ENCODE measurements at places on chromosomes 16 and 17.

DNA sequence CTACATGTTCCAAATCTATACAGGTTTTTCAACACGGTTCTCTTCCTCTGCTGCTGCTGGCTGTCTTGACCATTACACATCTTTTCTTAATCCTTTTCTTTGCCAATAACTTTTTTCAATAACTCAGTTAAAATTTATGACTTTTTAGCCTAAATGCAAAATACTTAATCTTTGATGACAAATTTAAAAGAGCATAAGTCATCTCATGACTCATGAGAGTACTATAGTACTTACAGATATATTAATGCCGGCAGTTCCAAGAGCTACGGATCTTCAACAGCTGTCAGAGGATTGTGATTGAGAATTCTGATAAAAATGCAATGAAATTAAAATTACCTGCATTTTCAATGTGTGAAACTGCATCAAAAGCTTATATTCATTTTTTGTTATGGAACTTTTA lies 105.5 kb downstream of the KPNA2 start:
- DNase-seq = no peak

- DNase-seq = no peak
These were observed at the start of gene HSPB9 for GRCh38 chr17:42122371-42123303. TSS of gene HSPB9 (plus strand) at chr17:42122804. CDS start at chr17:42122851, 47 bp downstream.

DNA sequence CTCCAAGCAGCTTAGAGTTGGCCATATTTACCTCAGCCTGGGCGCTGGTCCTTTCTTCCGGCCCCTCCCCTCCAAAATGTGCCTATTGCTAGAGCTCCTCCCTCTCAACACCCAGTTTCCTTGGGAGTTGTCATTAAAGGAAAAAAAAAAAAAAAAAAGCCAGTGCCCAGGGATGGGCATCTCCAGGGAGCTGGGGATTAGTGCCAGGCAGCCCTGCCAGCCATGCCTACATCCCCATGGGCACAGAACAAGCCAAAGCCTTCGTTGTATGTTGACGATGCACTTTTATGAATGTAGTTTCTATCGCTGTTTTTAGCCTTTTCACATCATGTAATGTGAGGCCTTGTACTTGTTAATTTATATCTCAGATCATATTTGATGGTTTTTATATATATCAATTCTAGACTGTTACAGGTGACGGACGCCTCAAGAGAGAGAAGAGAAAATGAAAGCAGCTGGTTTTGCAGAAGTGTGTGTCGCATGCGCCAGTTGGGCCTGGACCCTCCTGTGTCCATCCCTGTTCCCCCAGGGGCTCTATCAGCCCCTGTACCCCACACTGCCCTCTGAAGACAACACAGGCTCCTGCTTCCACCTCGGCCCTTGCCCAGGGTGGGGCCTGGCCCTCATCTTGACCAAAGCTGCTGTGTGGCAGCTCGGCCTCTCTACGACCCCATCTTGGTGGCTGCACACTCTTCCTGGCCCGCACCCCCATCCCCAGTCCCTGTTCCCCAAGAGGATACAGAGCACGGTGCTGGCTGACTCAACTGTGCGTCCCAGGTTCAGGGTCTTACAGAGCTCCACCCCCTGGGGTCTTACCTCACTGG lies 4.8 kb downstream of the LIMD2 start:
- DNase-seq = no peak

GRCh38 chr17:43175213-43176118 lies 4.5 kb downstream of the NBR1 start:
- DNase-seq = no peak

DNA sequence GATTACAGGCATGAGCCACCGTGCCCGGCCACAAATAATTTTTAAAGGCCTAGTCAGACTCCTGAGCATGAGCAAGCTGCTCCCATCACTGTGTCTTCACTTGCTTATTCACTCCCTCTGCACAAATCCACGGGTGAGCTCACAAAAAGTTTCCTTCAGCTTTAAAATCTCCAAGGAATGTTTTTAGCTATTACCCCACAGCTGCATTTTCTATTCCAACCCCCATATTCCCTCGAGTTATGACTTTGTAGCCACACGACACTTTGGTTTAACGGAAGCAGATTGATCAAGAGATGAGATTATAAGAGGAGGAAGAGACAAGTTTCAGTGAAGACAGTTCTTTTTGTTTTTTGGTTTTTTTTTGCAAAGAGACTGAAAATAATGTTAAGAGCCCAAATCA lies 49.1 kb upstream of the SLC25A19 start:
- DNase-seq = no peak

GRCh38 chr16:67779256-67780014 lies 26.9 kb downstream of the RANBP10 start:
- DNase-seq = no peak

DNA sequence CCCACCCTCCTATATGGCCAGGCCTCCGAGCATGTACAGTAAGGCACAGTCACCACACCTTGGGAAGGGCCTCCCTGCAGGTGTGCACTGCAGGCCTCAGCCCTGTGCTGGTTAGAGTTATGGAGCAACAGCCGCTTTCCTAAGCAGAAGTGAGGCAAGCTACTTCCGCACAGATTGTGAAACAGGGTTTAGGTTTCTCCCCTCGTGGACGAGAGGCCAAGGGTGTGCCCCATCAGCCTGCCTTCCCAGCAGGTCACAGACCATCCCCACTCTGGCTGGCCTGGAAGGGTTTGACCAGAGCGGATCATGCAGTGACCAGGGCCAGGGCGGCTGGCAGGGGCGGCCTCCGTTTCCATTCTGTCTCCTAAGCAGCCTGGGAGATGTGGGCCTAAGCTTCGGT lies 4.7 kb downstream of the MSRB1 start:
- no peak for DNase-seq

DNA sequence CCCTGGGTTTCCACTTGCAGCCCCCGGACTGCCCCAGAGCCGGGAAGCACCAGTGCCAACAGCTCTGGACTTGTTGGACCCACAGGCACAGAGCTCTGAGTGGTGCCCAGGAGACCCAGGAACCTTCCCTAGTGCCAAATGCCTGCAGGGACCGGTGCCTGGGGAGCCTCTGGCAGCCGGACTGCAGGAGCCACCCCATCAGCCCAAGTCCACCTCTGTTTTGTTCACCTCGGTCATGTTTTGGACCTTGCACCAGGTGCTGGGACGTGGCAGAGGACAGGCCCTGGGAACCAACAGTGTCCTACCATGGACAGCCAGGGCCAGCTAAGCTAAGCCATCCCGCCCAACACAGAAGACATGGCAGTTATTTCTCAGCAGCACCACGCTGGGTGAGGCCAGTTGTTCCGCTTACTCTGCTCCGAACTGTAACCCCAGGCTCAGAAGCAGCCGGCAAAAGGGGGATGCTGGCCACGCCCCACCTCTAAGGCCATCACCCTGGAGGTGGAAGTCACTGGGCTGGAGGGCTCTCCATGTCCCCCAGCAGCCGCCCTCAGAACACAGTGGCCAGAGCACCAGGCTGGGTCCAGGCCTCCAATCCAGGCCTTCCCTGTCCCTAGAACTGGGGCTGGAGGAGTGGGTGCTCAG lies 79.8 kb downstream of the AMFR start:
- DNase-seq = no peak

GRCh38 chr17:8155231-8155995 lies 3.2 kb upstream of the PER1 start:
- DNase-seq = no peak

GRCh38 chr16:68713361-68713760 lies 23.7 kb upstream of the CDH1 start:
- DNase-seq = no peak

DNA sequence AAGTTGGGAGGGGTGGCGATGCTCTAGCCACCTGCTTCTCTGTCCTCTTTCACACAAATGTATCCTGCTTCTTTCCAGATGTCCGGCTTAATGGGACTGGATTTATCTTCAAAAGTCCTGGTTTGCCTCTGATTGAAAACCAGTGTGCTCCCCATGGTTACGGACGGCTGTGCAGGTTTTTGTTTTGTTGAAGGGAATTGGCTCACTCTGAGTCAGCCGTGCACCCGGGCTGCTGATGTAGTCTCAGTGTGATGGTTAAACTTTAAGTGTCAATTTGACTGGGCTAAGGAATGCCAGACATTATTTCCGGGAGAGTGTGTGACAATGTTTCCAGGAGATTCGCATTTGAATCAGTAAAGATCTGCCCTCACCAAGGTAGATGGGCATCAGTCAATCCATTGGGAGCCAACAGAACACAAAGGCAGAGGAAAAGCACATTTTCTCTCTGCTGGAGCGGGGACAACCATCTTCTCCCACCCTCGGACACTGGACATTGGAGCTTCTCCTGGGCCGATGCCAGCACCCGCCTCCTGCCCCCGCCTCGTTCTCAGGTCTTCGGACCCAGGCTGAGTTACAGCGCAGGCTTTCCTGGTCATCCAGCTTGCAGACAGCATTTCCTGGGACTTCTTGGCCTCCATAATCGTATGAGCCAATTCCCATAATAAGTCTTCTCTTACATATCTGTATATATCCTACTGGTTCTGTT lies 126.9 kb upstream of the TNRC6C start:
- no peak for DNase-seq

- DNase-seq = no peak
These were observed 21.2 kb upstream of the ATP2C2 start for GRCh38 chr16:84347161-84347560.

GRCh38 chr17:9140550-9141424 lies 119.5 kb downstream of the NTN1 start:
- DNase-seq = no peak

GRCh38 chr16:73219176-73219575 lies 171.2 kb upstream of the ZFHX3 start:
- no peak for DNase-seq

- DNase-seq = no peak
These were observed 17.7 kb downstream of the YPEL2 start for GRCh38 chr17:59349178-59349577.

DNA sequence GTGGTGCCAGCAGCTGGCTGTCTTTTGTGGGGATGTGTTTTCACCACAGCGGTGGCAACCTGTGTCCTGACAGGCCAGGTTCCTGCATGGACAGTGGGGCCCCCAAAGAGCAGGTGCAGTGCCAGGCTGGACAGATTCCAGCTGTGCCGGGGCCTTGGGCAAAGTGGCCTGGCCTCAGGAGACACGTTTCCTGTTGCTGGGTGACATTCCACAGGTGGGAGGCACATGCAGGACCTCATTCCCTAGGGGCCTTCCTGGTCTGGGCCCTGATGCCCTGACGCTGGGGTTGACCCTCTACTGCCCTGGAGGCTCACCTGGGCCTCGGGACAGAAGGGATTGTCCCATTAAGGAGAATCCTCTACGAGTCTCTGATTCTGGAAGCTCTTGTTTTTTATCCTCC lies 182.4 kb downstream of the RAB11FIP4 start:
- no peak for DNase-seq

- DNase-seq = no peak
These were observed 3.9 kb downstream of the ANKRD13B start for GRCh38 chr17:29596811-29597210.

Measured in activated CD8-positive, alpha-beta memory T cell treated with anti-CD3 and anti-CD28 coated beads for 4 hours (primary cell).